Fibroblast of skin of scalp (primary cell): ENCODE measurements at places on chromosomes 12 and 14.

DNA sequence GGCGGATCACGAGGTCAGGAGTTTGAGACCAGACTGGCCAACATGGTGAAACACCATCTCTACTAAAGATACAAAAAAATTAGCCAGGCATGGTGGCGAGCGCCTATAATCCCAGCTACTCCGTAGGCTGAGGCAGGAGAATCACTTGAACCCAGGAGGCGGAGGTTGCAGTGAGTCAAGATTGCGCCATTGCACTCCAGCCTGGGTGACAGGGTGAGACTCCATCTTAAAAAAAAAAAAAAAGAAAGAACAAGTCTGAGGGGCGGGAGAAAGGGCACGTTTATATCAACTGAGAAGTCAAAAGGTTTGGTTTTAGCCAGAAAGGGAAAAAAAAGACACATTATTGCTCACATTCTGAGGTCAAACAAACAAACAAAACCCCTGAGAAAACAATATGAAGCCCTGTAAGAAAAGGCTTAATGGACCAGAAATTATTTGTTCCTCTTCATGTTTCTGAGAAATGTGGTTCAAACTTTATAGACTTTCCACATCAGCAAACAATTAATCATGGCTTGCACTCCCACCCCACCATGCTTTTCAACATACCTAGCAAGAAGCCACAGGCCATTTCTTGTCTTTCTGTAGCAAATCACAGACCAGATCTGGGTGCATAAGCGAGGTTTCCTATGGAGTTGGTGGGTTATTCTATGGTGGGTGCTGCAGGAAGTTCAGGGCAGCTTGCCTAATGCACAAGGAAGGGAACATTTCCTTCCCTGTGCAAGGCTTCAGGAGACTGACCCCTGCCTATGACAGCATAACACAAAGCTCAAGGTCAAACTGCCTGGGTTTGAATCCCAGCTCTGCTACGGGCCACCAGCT is 80.1 kb downstream of the SSPN start:
- DNase-seq = no peak

GRCh38 chr12:62078020-62078419 is 182.2 kb upstream of the USP15 start:
- DNase-seq = no peak

DNA sequence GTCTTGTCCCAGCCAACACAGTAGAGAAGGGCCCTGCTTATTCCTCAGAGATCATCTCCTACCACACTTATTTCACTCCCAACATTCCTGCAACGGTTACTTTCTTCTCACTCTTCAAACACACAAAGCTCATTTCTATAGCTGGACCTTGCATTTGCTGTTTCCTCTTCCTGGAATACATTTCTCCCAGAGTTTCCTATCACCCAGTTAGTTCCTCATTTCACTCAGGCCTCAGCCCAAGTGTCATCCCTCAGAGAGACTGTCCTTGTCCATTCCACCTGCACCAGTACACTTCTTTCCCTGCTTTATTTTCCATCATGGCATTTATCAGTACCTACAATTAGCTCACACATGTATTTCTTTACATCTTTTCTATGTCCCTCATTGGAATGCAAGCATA is 14.7 kb upstream of the STK38L start:
- no peak for DNase-seq

DNA sequence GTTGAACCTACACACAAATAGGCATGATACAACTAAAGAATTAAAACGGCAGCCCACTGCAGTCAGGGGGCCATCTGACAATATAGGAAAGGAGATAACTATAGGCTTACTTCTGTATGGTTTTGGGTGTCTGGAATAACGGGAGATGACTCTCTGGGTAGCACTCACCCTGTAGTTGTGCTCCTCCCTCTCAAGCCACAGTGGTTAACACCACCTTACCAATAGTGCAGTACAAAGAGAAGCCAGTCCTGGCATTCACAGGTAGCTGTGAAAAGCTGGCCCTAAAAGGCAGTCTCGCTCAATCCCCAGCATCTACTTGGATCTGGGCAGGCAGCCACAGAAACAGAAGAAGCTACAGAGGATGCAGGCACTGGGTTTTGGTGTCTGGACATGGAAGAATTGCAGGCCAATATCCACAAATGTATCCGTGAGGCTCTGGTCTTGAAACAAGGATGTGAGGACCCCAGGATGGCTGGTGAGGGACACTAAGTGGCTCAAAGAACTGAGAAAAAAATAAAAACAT is 93.0 kb downstream of the DPF3 start:
- no peak for DNase-seq

GRCh38 chr12:70609739-70610491 is 27.3 kb downstream of the PTPRB start:
- DNase-seq = peak; percentile 43

- DNase-seq = peak; percentile 47
Observed at GRCh38 chr12:12606781-12607589, 4.7 kb upstream of the CREBL2 start.

GRCh38 chr12:93191956-93192355 is 185.8 kb upstream of the NUDT4 start:
- peak; percentile 43 for DNase-seq

GRCh38 chr12:122841544-122842321 is 6.5 kb downstream of the HIP1R start:
- DNase-seq = peak; percentile 75

- no peak for DNase-seq
Observed at GRCh38 chr12:30700216-30700900, 4.7 kb upstream of the IPO8 start.

DNA sequence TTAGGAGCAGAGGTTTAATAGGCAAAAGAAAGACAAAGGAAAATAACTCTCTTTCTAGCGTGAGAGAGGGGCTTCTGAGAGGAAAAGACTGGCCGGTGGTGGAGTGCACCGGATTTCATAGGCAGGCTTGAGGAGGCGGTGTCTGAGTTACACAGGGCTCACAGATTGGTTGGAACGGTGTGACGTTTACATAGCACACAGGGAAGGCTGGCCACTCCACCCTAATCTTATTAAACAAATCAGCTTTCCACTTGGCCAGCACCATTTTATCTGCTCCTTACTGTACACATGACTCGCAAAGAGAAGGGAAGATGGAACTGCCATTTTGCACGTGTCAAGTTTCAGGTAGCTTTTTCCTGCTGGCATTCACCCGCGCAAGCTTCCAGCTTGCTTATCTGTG is 587.7 kb downstream of the RPL10L start:
- peak; percentile 11 for DNase-seq

DNA sequence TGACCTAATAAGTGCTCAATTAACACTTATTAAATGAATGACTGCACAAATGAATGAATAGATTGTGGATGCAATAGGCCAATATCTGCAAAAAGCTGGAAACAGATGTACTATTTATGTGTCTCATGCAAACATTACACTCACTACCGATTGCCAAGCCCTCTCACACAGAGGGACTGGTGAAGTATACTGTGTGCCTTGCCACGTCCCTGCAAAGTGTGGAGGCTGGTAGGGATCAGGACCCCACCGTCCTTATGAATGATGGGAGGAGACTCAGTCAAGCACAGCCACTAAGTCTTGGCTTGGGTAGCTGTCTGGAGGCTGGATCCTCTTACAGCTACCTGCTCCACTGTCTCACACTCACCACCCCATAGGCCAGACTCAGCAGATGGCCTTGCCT is 3.9 kb upstream of the TUNAR start:
- no peak for DNase-seq

- peak; percentile 13 for DNase-seq
Observed at GRCh38 chr14:86540636-86541247, 1010.8 kb downstream of the FLRT2 start.

- peak; percentile 70 for DNase-seq
Observed at GRCh38 chr12:42217656-42218055, 20.4 kb downstream of the YAF2 start.

GRCh38 chr12:18430425-18431048 is 169.2 kb downstream of the PIK3C2G start:
- peak; percentile 60 for DNase-seq

- no peak for DNase-seq
Observed at GRCh38 chr14:79947440-79948054, 263.8 kb downstream of the DIO2 start.

- DNase-seq = no peak
Observed at GRCh38 chr12:100413001-100413400, 56.1 kb downstream of the SLC17A8 start.

DNA sequence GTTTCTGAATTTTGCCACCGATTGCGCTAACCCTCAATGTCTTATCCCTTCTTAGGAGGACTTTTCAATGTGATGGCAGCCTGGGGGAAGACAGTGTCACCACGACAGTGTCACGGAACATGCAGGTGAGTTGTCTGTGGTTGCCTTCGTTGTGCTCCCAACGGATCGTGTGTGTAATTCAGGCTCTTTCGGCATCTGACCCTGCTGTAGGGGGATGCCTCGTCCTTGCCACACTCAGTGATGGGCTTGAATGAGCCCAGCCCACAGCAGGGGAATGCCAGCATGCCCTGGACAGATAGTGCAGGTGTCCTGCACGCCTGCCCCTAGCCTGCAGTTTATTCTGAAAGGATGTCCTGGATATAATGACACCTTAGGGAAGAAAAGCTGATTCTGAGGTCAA is 123.8 kb upstream of the RTL1 start:
- DNase-seq = no peak

- DNase-seq = no peak
Observed at GRCh38 chr12:51218607-51219161, 822 bp upstream of the POU6F1 start.

DNA sequence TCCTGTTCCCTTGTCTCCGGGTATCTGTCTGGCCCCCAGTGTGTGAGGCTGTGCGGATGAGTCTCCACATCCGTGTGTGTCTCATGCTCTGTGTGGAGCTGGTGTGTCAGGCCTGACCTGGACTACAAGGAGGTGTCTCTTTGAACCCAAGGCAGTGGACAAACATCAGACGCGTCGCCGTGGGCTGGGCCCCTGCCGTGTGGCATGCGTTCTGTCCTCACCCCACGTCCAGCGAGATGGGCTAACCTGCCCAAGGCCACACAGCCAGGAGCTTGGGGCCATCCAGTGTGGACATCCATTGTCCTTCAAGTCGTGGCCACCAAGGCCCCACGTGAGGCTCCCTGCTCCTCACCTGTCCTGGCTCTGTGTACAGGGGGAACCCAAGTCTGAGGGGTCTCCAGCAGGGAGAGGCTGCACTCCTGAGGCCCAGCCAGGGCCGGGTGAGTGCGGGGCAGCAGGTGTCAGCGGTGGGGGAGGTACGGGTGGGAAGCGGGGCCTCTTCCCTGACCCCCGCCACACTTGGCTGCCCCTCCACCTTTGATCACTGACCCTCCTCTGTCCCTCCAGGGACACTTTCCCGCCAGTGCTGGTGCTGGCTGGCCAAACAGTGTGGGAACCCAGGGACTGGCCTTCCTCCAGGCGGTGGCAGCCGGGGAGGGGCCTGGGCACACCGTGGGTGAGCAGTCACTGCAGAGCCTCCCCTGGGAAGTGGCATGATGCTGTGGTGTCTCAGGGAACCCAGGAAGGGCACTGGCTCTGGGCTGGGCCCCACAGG is 48.5 kb downstream of the CYP46A1 start:
- DNase-seq = no peak

DNA sequence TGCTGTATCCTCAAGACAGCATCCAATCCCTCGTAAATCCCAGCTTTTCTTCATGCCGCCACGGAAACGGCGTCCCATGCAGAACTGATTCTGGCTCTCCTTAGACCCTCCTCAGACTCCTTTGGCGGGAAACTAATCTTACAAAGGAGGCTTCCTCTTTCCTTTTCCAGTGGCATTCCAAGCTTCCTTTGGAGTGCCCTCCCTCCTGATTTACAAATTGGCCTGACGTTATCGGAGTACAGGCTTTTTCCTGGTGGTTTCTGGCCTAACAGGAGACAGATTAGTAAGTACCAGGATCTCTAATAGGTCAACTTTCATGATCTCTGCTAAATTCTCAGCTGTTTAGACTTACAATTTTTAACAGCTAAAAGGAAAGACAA is 1.3 kb upstream of the ZDHHC17 start:
- no peak for DNase-seq

- DNase-seq = no peak
Observed at GRCh38 chr14:55607386-55607785, 27.4 kb downstream of the KTN1 start.

- DNase-seq = no peak
Observed at GRCh38 chr12:123102781-123103503, 47.9 kb downstream of the PITPNM2 start.

DNA sequence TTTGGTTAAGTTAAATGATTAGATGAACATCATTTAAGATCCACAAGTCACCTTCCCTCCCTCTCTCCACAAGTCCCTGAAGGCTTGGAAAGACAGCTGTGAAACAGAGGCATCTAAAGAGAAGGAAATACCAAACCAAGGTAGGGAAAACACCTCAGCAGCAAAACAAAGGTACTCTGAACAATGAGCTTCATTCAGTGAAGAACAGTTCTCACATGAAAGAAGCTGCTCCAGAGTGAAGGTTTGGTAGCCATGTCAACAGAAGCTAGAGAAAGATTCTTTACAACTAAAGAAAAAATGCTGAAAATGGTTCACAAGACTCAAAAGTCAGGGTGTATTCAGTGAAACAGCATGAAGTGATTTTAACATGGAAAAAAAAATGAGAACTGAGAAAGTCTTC is 69.4 kb downstream of the FGD6 start:
- no peak for DNase-seq

- no peak for DNase-seq
Observed at GRCh38 chr12:4044101-4044500, 170.9 kb upstream of the PARP11 start.
